ENCODE measurements at places on chromosomes 11 and 22.

- DNase-seq = peak; percentile 58
Measured at GRCh38 chr11:79198898-79199250, 242.0 kb downstream of the TENM4 start.

- DNase-seq = no peak
Measured at GRCh38 chr22:39123751-39124581, 26.9 kb downstream of the APOBEC3H start.

- no peak for DNase-seq
Measured at GRCh38 chr22:37336579-37336978, 54.3 kb downstream of the CYTH4 start.

GRCh38 chr11:63023222-63023814 lies 7.7 kb upstream of the SLC22A8 start:
- no peak for DNase-seq

- DNase-seq = no peak
Measured at GRCh38 chr11:46267930-46268329, 9.5 kb upstream of the CREB3L1 start.

GRCh38 chr11:18243783-18244362 lies 4.6 kb downstream of the SAA2 start:
- DNase-seq = peak; percentile 88

- peak; percentile 79 for DNase-seq
Measured at GRCh38 chr11:27075192-27075591, 34.6 kb downstream of the BBOX1 start.

GRCh38 chr22:31126869-31127175 lies 4.1 kb downstream of the INPP5J start:
- no peak for DNase-seq

- DNase-seq = no peak
Measured at GRCh38 chr11:125890447-125891100, 3.1 kb downstream of the HYLS1 start.

DNA sequence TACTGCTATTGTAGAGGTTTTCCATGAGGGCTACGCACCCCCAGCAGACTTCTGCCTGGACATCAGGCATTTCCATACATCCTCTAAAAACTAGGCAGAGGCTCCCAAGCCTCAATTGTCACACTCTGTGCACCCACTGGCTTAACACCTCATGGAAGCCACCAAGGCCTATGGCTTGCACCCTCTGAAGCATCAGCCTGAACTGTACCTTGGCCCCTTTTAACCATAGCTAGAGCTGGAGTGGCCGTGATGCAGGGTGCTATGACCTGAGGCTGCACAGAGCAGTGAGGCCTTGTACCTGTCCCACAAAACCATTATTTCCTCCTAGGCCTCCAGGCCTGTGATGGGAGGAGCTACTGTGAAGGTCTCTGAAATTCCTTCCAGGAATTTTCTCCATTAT lies 33.9 kb downstream of the AAMDC start:
- no peak for DNase-seq

- peak; percentile 9 for DNase-seq
Measured at GRCh38 chr11:134170177-134170918, 53.4 kb downstream of the NCAPD3 start.

DNA sequence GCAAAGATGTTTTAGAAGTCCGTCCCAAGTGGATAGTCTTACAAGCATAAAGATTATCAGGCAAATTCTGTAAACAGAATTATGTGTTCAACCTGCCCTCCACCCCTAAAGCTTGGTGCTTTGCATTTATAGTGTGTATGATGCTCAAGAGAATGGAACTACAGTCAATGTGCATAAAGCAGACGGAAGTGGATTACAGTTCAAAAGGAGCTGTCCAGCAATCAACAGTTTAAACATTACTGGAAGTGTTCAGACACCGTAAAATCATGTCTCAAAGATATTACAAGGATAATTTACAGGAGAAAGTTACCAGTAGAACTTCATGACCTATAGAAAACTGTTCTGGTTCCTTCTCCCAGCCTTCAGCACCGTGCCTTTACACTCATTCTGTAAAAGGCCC lies 1.0 kb downstream of the RIC3 start:
- DNase-seq = peak; percentile 36

GRCh38 chr11:1693327-1694063 lies 3.5 kb upstream of the KRTAP5-6 start:
- DNase-seq = peak; percentile 73

DNA sequence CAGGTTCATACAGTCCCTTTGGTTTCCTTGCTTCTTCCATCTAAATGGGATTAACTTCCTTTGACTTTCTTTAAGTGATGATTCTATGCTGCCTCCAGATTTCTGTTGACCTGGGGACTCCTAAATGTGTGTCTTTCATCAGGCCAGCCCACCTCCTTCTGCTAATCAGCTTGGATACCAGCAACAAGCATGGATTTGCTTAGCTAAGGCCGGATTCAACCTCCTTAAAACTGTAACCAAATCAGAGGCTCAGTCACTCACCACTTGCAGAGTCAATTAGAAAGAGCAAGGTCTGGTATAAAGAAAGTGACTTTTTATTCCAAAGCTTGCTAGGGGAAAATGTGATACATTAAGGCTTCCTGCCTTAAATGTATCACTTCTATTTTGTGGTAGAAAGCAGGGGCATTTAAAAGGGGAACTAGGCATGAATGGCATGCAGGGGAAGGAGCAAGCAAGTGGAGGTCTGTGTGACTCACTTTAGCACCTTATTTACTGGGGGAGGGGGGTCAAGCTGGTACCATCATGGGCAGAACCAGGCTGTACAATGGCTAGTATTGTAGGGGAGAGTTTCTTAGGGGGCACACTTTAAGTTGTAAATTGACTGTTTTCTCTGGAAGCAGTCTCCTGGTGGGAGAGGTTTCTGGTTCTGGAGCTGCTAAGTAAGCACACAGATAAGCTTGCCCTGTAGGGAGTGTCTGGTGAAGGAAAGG lies 239.0 kb upstream of the PDGFD start:
- no peak for DNase-seq

- DNase-seq = peak; percentile 20
Measured at GRCh38 chr11:1467270-1467669, 19.3 kb downstream of the MOB2 start.

- peak; percentile 90 for DNase-seq
Measured at GRCh38 chr11:64185175-64185692, 737 bp upstream of the STIP1 start.

DNA sequence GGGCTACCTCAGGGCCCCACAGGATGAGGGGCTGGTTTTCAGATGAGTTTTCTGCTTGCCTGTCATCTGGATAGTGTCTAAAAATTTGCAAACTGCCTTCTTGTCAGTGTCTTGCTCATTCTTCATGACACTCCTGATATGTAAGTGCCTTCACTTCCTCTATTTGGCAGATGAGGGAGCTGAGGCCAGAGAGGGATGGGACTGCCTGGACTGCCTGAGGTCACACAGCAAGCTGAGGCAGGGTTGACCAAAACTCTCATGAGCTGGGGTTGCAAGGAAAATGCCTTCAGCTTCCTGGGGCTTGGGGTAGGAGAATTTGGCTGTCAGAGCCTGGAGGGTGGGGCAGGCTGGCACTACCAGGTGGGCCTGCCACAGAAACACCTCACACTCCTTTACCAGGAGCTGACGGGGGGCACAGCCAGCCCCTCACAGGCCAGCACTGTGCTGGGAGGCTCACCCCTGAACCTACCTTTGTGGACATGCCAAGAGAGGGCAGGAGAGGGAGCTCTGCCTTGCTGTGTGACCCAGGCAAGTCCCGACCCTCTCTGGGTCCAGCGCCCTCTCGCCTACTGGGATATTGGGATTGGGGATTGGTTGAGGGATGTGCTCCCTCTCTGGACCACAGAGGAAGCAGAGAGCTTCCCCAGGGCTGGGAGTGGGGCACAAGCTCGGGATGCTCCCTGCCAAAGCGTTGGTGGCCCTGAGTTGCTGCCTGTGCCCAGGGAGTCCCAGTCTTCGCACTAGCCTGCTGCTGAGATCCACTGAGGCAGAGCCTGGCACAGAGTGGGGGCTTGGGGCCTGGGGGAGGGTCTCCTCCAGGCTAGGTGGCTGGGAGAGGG lies 1.9 kb upstream of the P2RY6 start:
- no peak for DNase-seq

GRCh38 chr22:29740216-29740615 lies 20.4 kb downstream of the CABP7 start:
- DNase-seq = no peak

- peak; percentile 54 for DNase-seq
Measured at GRCh38 chr22:22703715-22704114, 59.3 kb downstream of the GGTLC2 start.

DNA sequence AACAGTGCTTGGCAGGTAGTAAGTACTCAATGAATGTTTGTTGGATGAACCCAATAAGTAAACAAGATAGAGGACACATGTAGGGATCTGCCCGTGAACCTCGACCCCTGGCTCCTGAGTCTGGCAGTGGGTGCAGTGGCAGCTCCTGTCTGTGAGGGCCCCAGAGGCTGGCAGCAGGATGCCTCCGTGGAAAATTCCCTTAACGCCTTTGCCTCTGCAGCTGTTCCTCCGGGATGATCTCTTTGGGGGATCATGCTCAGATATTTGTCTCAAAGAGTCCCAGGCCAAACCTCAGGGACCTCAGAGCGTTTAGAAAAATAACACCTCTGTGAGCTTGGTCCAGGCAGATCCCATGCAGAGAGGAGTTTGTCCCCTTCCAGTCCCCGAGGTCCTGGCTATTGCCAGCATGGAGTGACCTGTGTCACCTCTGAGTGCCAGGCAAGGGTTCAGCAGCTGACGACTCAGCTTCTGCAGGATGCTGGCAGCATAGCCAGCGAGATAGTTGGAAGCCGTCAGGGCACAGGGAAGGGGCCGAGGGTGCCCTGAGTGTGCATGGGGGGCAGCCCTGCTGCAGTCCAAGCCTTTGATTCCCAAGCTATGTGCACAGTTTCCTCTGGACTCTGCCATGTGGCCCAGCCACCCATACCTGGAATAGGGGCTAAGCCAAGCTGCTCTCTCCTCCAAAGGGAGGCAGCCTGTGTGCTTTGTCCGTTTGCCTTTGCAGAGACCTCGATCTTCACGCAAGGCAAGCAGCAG lies 613 bp upstream of the MCHR1 start:
- DNase-seq = no peak

DNA sequence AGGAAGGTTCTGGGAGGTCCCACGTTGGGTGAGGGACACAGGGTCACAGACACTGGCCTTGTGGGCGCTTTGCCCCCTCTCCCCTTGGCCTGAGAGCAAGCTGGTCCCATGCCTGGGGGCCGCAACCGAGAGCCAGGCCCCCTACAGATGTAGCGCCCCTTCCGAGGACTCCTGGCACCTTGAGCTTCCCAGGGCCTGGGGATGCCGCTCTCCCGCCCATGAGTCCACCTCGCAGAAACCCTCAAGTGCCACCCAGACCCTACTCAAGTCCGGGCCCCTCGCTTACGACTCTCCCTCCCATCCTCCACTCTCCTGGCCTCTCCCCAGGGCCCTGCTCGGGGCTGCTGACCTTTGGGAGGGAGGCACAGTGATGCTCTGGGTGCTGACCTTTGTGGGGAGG lies 204.0 kb downstream of the BRD1 start:
- DNase-seq = no peak

DNA sequence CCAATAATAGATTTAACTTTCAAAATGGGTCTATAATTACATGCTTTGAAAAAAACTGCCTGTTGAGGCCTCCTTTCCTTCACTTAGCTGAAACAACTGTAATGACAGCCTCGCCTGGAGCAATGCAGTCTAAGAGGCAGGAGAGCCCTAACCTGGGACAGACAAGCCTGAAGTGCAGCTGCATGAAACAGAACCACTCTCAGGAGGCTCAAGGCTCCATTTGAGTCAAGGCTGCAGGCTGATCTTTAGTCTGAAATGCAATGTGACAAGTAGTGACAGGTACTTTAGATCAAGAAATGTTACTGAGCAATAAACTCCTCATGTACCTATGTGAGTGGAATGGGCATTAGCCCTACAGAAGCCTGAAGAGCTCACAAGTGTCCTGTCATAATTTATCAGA lies 414.0 kb upstream of the LUZP2 start:
- no peak for DNase-seq

GRCh38 chr11:38384568-38384967 lies 1786.5 kb upstream of the RAG2 start:
- peak; percentile 2 for DNase-seq

GRCh38 chr22:26443901-26444690 lies 15.0 kb downstream of the ASPHD2 start:
- no peak for DNase-seq

DNA sequence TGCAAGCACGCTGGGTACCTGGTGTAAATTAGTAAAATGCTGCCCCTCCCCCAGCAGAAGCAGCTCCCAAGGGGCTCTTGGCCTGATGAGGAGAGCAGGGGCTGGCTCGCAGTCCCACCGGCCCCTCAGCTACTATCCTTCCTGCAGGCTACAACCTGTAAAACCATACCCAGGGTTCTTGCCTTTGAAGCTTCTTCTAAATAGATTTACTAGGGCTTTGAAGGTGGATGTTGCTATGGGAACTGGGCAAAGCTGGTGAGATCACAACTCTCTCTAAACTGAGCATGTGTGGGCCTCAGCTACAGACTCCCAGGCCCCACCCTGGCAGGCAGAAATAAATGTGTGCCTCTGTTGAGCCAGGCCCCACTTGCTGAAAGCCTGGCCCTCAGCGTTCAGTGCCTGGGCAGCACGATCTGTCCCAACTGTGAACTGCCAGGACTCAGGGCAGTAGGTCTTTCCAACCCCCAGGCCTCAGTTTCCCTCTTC lies 18.5 kb downstream of the CD5 start:
- DNase-seq = peak; percentile 43

GRCh38 chr22:43099095-43099494 lies 9.9 kb upstream of the TTLL1 start:
- DNase-seq = no peak

GRCh38 chr22:23565915-23566704 lies 14.0 kb downstream of the IGLL1 start:
- no peak for DNase-seq

DNA sequence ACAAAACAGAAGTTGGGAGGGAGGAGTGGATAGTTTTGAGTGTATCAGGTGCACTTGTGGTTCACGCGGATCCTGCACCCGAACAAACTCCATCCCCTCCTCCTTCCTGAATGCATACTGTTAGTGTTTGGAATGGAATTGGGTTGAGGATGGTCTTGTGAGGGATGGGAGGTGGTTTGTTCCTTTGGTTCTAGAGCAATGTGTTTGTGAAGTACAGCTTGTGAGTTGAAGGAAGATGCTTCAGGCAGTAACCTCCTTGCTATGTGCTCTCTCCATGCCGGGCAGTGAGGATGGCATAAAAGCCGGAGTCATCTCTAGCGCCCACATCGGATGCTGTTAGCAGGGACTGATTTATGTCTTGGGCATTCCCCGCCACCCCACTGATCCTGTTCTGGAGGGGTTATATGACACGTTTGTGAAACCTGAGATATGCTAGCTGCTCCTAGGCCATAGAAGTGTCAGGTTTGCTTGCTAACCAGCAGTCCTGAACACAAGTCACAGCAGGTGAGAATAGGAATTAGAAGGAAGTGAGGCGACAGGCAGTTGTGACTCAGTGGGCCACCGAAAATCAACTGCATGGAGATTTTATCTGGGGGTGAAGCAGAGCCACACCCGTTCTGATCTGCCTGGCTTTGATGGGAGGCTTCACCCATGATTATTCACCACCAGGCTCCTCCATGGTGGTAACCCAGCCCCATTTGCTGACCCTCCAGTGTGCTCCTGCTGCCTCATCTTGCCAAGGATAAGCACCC lies 2.2 kb downstream of the BCR start:
- peak; percentile 23 for DNase-seq

- no peak for DNase-seq
Measured at GRCh38 chr11:112999520-112999919, 38.3 kb downstream of the NCAM1 start.

Measured in choroid plexus epithelial cell (primary cell).